ENCODE measurements at places on chromosomes 3 and 15. TPM values are rescaled to one million over a fixed set of nuclear protein-coding genes. Genes with fewer than 3 reads are reported as not detected.

Gene RBP2
- not detected for total RNA-seq

Gene STXBP5L
- not detected for total RNA-seq

Gene ROBO1
- total RNA-seq = 104 TPM

Gene TRIM42
- not detected for total RNA-seq

Gene CFAP100
- not detected for total RNA-seq

Gene CMTM7
- 3.3 TPM for total RNA-seq

Gene DLEC1
- total RNA-seq = under 0.01 TPM

Gene CAMK1
- total RNA-seq = 55.2 TPM

Measured in fibroblast of lung (primary cell).